ENCODE measurements at places on chromosomes 11 and 22.

GRCh38 chr11:108931168-108931567, 266.3 kb downstream of the DDX10 start:
- DNase-seq = no peak

- DNase-seq = peak; percentile 32
Observed at GRCh38 chr11:48081151-48082010, 101.0 kb downstream of the PTPRJ start.

GRCh38 chr11:1734641-1735081, 15.7 kb downstream of the IFITM10 start:
- DNase-seq = no peak

DNA sequence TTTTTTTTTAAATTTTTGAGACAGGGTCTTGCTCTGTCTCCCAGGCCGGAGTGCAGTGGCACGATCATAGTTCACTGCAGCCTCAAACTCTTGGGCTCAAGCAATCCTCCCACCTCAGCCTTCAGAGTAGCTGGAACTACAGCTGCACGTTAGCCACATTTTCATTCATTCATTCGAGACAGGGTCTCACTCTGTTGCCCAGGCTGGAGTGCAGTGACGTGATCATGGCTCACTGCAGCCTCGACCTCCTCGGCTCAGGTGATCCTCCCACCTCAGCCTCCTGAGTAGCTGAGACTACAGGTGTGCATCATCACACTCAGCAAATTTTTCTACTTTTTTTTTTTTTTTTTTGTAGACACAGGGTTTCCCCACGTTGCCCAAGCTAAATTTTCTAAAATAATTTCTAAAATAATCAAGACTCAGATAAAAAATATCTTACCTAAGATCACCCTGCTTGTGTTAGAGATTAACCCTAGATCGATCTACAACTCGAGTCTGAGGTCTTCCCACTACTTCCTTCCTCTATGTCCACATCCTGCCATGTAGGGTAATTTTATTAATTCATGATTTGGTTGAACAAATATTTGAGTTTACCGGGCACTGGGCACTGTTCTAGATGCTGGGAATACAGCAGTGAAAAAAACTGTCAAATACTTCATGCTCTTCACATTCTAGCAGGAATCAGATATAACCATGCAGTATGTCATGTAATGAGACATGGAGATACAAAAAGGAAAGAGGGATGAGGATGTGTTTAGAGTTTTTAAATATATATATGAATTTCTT, 15.1 kb downstream of the EIF4G2 start:
- no peak for DNase-seq

GRCh38 chr22:22856364-22856763, 31.3 kb upstream of the IGLL5 start:
- no peak for DNase-seq

- no peak for DNase-seq
Observed at GRCh38 chr11:9280655-9281301, 15.6 kb upstream of the DENND5A start.

DNA sequence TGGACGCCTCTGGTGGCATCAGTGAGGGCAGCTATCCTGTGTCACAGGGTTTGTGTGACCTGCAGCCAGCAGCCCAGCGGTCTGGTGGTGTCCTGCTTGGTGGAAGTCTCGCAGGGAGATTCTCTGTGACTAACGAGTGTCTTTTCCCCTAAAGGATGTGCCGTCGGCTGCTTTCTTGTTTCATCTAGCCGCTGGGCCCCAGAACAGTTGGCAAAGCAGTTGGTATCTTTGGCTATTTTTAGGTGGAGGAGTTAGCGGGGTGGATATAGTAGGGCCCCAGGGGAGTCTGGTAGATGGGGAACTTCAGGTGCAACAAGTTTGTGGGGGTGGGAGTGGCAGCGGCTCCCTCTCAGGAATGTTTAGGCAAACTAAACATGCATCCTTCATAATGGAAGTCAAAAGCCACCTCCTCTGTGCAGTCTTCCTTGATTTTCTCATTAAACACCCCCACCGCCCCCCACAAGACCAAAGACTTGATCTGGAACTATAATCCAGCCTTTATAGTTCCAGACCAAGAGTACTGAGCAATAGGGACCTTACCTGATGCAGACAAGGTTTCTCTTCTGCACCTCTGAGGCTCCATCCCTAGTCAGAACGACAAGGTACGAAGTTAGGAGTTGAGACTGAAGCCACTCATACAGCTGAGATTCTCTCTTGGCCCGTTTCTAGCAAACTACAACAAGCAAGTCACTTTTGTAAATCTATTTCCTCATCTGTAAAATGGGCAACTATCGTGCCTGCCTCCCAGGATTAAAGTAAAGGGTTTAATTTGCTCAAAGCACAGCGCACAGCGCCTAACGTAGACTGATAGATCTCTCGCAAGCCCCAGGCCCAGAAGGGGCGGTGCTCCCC, 1.1 kb upstream of the PELI3 start:
- no peak for DNase-seq

- peak; percentile 50 for DNase-seq
Observed at GRCh38 chr22:46090631-46091201, 59.6 kb upstream of the PPARA start.

GRCh38 chr11:75154646-75155569, 4.0 kb downstream of the SLCO2B1 start:
- no peak for DNase-seq

DNA sequence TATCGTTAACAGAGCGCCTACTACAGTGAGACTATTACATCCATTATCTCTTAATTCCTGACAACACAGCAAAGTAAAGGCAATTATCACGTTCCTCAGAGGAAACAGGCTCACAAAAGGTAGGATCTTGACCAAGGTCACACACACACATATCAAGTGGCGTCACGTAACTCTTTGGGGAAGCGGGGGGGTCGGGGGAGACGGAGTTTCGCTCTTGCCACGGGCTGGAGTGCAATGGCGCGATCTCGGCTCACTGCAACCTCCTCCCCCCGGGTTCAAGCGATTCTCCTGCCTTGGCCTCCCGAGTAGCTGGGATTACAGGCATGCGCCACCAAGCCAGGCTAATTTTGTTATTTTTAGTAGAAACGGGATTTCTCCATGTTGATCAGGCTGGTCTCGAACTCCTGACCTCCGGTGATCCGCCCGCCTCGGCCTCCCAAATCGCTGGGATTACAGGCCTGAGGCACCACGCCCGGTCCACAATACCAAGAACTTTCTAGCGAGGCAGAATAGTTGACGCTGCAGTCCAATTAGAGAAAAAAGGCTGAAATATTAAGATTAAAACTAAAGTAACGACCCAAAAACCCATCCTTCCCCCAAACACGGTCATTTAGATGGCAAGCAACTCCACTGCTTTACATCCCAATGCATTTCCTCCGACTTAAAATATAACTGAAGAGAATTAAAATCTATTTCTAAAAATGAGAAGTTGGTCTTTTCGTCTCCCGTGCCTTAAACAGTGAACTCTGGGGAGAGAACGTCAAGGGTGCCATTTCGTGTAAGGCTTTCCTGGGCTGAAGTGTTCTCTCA, 1.2 kb downstream of the DDX17 start:
- DNase-seq = no peak

GRCh38 chr22:50208430-50208938, 7.7 kb downstream of the SELENOO start:
- no peak for DNase-seq

- peak; percentile 87 for DNase-seq
Observed at GRCh38 chr22:43921370-43921769, 2.2 kb upstream of the PNPLA3 start.

DNA sequence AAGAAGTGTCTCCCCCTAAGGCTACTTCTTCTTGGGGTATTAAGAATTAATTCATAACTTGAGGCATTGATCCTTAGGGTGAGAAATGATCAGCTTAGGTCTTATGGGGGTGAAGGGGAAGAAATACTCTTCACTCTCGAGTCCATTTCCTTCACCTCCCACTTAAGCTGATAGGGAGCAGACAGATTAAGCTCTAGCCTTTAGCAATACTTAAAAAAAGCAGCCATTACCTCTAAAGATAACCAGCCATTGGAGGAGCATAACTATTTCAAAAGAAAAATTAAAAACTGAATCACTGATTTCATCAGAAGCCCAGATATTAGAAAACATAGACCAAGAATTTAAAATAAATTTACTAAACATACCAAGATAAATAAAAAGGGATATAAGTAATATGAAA, 60.5 kb downstream of the ENTHD1 start:
- no peak for DNase-seq

DNA sequence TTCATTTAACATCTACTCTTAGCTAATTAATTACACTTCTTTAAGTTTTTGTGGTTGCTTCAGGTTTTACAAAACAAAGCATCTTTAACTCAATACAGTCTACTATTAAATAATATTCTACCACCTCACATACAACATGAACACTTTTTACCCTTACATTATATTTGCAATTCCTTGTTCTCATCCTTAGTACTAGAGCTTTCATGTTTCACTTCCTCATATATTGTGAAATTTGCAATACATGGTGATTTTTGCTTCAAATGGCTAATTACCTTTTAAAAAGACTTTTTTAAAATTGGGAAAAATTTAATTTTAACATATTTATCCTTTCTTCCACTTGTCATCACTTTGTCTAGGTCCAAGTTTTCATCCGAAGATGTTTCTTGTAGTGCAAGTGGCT, 37.5 kb downstream of the RSF1 start:
- DNase-seq = no peak

GRCh38 chr11:57597461-57597915, at the start of gene SERPING1:
Gene SERPING1, plus strand, starts transcription at chr11:57597685. Its CDS starts 586 bp downstream, at chr11:57598271.
- no peak for DNase-seq

GRCh38 chr11:30789270-30789669, 203.1 kb upstream of the MPPED2 start:
- peak; percentile 0 for DNase-seq

GRCh38 chr11:33996498-33997454, 54.8 kb upstream of the CAPRIN1 start:
- peak; percentile 58 for DNase-seq

Measured in HFFc6 (cell line).